ENCODE measurements at places on chromosomes 1 and 21.

- no peak for DNase-seq
These were observed 22.1 kb upstream of the COL16A1 start for GRCh38 chr1:31725777-31726535.

- no peak for DNase-seq
These were observed 14.7 kb downstream of the PDXK start for GRCh38 chr21:43733529-43734071.

DNA sequence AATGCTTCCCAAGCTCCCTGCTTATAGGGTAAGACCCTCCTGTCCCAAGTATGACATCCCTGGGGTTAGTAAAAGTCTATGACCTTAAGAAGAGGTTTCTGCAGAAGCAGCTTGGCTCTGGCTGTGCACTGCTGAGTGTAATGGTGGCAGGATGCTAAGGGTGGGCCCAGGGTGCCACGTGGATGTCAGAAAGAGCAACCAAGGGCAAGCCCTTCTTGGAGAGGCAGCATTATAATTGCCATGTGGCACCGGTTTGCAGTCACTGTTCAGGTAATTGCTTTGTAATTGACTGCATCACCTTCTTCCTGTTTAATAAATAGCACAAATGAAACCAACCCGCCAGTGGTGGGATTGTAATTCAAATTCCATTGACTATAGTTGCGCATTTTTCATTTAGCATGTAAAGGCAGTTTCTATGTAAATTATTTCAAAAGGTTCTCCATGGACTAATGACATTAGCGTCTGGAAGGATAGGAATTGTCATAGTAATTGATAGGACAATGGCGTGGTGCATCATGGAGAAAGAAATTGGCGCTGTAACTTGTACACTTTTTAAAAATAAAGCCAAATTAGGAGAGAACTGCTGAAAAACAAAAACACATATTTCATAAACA is 490.6 kb upstream of the VAMP3 start:
- DNase-seq = no peak

GRCh38 chr1:193260896-193261295 is 74.5 kb upstream of the B3GALT2 start:
- DNase-seq = no peak

- no peak for DNase-seq
These were observed 93.6 kb downstream of the OLFML2B start for GRCh38 chr1:161930064-161930463.

- no peak for DNase-seq
These were observed 27.9 kb downstream of the SSBP3 start for GRCh38 chr1:54378157-54378873.

- no peak for DNase-seq
These were observed 47.7 kb upstream of the RHOU start for GRCh38 chr1:228687587-228687986.

DNA sequence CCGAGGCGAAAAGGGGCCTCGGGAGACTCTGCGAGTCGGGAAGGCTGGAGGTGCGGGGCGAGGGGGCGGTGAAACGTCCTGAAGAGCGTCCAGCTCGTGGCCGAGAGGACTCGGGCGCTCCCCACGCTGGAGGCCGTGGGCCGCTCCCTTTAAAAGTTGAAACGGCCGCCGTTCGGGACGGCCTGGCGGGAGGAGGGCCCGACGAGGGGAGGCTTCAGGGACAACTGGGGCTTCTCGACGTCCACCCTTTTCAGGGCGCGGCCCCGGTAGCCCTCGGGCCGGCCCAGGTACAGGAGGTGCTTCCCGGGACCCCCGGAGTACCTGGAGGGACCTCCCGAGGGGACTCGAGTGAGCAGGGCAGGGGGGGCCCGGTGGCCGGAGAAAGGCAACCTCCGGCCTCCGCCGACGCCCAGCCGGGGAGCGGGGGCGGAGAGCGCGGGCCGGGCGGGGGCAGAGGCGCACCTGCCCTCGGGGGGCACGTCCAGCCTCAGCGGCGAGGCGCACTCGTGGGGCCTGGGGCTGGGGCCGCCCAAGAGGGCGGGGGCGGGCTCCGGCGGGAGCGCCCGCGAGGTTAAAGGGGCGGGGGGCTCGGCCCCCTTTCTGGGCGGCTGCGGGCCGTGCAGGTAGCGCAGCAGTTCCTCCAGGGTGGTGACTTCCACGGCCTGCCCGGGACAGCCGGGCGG is 14.0 kb downstream of the SEMA6C start:
- DNase-seq = no peak
